ENCODE measurements at places on chromosomes 1 and 21. TPM values are rescaled to one million over a fixed set of nuclear protein-coding genes. Genes with fewer than 3 reads are reported as not detected.

GRCh38 chr1:59367301-59368007 is 70.6 kb downstream of the FGGY start:
- no peaks in the 10 kb centered on the region for H3K4me1 ChIP-seq
- no peaks in the 10 kb centered on the region for H3K27me3 ChIP-seq
- H3K36me3 ChIP-seq = no peaks in the 10 kb centered on the region
- peak overlapping the region; percentile 64 for H3K27ac ChIP-seq

DNA sequence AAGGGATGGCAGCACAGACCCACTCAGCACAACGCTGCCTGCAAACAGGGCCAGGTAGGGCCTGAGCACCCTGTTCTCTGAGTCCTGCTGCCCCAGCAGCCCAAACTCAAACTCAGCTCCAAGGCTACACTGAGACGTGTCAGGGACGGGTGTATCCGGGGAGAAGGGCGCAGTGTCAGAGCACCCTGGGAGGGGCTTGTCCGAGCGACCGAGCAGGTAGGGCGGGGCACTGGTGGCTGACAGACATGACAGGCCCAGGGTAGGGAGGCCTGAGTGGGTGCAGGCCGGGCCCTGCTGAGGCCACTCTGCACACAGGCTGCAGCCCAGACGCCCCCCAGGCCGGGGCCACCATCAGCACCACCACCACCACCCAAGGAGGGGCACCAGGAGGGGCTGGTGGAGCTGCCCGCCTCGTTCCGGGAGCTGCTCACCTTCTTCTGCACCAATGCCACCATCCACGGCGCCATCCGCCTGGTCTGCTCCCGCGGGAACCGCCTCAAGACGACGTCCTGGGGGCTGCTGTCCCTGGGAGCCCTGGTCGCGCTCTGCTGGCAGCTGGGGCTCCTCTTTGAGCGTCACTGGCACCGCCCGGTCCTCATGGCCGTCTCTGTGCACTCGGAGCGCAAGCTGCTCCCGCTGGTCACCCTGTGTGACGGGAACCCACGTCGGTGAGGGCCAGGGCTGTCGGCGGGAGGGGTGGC is 5.5 kb downstream of the SCNN1D start:
- no peaks in the 10 kb centered on the region for H3K36me3 ChIP-seq
- no peaks in the 10 kb centered on the region for H3K27me3 ChIP-seq
- DNase-seq = no peak
- no peak overlapping the region for H3K4me3 ChIP-seq

- DNase-seq = no peak
- H3K4me1 ChIP-seq = peaks cover 68% of the 10 kb centered on the region
- H3K27ac ChIP-seq = no peak overlapping the region
- no peak overlapping the region for H3K4me3 ChIP-seq
- H3K36me3 ChIP-seq = no peaks in the 10 kb centered on the region
These were observed 72.2 kb downstream of the MRPL37 start for GRCh38 chr1:54272134-54272533.

DNA sequence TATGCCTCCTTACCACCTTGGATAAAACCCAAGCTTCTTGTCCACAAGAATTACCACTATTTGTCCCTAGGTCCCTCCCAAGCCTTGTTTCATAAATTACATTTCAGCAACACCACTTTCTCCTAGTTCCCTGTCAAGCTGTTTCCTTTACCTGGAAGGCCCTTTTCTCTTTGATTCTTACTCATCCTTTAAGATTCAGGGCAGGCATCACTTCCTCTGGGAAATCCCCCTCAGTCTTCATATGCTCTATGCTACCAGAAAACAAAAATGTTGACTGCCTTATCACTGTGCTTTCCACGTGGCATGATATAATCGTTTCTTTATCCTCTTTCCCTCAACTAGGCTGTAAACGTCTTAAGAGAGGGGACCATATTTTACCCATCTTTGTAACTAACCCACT is 102.7 kb downstream of the LYST start:
- H3K27ac ChIP-seq = no peak overlapping the region
- H3K36me3 ChIP-seq = peaks cover 19% of the 10 kb centered on the region
- DNase-seq = no peak
- H3K27me3 ChIP-seq = no peaks in the 10 kb centered on the region

DNA sequence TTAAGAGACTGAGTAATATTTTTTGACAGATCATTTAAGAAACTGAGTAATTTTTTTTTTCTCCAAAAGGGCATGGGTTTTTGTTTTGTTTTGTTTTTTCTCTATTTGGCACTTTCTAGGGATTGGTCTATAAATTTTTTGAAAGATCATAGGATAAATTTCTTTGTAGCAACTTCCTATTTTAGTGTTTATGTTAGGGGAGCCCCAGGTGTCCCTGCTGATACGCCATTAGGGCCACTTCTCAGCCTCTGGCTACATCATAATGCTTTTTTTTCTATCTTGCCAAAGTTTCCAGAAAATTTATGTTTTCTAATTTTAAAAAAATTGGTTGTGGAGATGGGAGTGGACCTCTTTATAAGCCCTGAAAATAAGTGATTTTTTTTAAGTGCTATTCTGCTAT is 2.6 kb downstream of the GABPA start:
- H3K27ac ChIP-seq = peak overlapping the region; percentile 100
- H3K27me3 ChIP-seq = no peaks in the 10 kb centered on the region
- peaks cover 34% of the 10 kb centered on the region for H3K4me1 ChIP-seq
- H3K36me3 ChIP-seq = no peaks in the 10 kb centered on the region
- no peak for DNase-seq
- H3K4me3 ChIP-seq = no peak overlapping the region

- H3K27me3 ChIP-seq = no peaks in the 10 kb centered on the region
- H3K4me3 ChIP-seq = no peak overlapping the region
- H3K36me3 ChIP-seq = no peaks in the 10 kb centered on the region
- H3K4me1 ChIP-seq = no peaks in the 10 kb centered on the region
- DNase-seq = no peak
These were observed 12.6 kb upstream of the EDN2 start for GRCh38 chr1:41497056-41497440.

Gene PADI4
- 0.31 TPM for total RNA-seq

DNA sequence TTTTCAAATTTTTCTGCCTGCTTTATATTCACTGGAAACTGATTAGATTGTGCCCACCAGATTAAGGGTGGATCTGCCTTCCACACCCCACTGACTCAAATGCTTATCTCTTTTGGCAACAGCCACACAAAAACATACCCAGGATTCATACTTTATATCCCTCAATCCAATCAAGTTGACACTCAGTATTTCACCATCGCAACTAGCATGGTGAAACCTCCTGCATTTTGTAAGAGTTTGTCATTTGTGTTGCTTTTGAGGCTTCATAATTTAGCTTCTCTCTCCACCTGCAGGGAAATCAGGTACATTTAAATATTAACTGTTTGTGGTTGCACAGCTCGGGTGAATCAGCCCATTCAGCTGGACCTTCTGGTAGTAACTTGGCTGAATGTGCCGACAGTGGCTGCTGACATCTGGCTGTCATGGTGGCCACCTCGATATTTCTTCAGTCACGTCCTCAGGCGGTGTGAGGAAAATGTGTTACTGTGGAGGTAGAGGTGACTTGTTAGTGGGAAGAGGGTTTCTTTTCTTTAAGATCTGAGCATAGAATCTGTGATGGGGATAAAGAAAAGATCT is 224.0 kb downstream of the PTBP2 start:
- H3K27me3 ChIP-seq = no peaks in the 10 kb centered on the region
- no peak overlapping the region for H3K4me3 ChIP-seq
- no peak for DNase-seq
- H3K4me1 ChIP-seq = no peaks in the 10 kb centered on the region

DNA sequence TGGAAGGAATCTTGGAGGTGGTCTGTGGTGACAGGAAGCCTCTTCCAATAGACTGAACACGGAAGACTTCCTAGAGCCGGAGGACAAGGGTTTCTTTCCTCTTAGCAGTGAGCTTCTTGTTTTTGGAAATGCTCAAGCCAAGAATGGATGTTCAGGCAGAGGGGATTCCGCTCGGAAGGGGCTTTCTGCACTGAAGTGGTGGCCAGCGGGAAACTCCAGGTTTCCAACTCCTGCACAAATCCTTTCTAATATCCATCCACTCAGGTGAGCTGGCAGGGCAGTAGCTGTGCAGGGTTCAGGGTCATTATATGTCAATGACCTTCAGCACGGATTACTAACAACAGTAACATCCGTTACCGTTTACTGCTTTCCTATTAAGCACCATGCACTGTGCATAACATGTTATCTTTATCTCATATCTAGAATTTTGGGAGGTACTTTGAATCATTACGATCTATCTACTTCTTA is 573 bp upstream of the CPT2 start:
- no peak for DNase-seq
- no peaks in the 10 kb centered on the region for H3K36me3 ChIP-seq
- H3K27ac ChIP-seq = peak overlapping the region; percentile 98
- H3K4me1 ChIP-seq = no peaks in the 10 kb centered on the region
- peak overlapping the region; percentile 97 for H3K4me3 ChIP-seq

Gene SMPDL3B
- 6.7 TPM for total RNA-seq

Gene DMAP1
- total RNA-seq = 32.1 TPM

Gene MKNK1
- total RNA-seq = 25.0 TPM

Gene TFF2
- total RNA-seq = not detected

DNA sequence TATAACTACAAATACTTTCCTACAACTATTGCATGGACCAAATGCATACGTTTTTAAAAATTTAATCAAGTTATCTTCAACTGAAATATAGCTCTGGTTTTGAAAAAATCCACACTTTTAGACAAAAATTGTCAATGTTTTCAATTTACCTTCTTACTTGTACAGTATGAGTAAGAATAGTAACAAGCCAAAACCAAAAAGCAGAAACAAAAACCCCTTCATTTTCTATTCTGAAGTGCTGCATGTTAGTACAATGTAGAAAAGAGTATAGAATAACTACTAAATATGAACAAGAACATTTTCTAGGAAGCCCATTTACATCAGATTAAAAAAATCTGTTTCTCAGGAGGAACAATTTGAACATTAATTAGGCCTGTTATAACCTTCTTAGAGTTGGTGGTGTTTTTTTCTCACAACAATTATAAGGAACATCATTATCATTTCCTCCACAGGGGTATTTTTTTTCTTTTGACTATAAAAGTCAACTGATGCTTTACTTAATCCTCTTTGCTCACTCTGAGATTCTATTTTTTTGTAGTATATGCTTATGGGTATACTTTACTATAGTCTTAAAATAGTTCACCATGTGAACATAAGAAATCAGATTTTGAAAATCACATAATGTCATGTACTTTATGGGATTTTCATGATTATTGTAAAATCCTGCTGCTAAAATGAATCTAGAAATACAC is 475.4 kb downstream of the PTBP2 start:
- H3K4me1 ChIP-seq = no peaks in the 10 kb centered on the region
- no peak overlapping the region for H3K27ac ChIP-seq
- no peak for DNase-seq
- H3K4me3 ChIP-seq = no peak overlapping the region

Gene DSCAM
- not detected for total RNA-seq

DNA sequence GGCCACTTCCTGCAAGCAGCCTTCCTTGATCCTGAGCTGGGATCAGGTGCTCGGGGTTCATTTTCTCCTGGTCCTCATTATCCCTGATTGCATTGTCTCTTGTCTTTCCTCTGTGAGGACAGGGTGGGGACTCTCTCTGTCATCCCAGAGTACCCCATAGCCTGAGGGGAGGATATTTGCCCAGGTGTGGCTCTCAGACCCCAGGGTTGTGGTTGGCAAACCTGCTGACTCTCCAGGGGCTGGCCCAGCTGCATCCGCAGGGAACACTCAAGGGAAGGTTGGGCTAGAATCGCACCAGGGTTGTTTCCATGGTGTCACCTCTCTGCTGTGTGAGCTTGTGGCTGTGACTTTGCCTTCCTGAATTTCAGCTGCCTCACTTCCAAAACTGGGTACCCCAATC is 276.8 kb upstream of the C1orf174 start:
- H3K4me1 ChIP-seq = no peaks in the 10 kb centered on the region
- no peak overlapping the region for H3K4me3 ChIP-seq
- DNase-seq = peak; percentile 30

GRCh38 chr21:17389311-17389710 is 123.5 kb upstream of the CXADR start:
- no peaks in the 10 kb centered on the region for H3K4me1 ChIP-seq
- no peak overlapping the region for H3K27ac ChIP-seq
- DNase-seq = no peak
- no peaks in the 10 kb centered on the region for H3K27me3 ChIP-seq
- H3K4me3 ChIP-seq = no peak overlapping the region

- no peak overlapping the region for H3K27ac ChIP-seq
- no peaks in the 10 kb centered on the region for H3K27me3 ChIP-seq
- H3K4me3 ChIP-seq = no peak overlapping the region
- DNase-seq = no peak
These were observed 17.9 kb downstream of the KRTAP10-1 start for GRCh38 chr21:44521928-44522752.

Gene OR2T2
- not detected for total RNA-seq

Gene PLXNA2
- total RNA-seq = 10.8 TPM

- no peaks in the 10 kb centered on the region for H3K36me3 ChIP-seq
- no peaks in the 10 kb centered on the region for H3K27me3 ChIP-seq
- H3K4me3 ChIP-seq = no peak overlapping the region
- H3K27ac ChIP-seq = no peak overlapping the region
These were observed 59.1 kb downstream of the EIF4G3 start for GRCh38 chr1:21117597-21118001.

GRCh38 chr21:26007951-26008498 is 162.5 kb downstream of the APP start:
- no peaks in the 10 kb centered on the region for H3K36me3 ChIP-seq
- no peak for DNase-seq
- H3K27ac ChIP-seq = peak overlapping the region; percentile 35
- no peaks in the 10 kb centered on the region for H3K4me1 ChIP-seq
- H3K4me3 ChIP-seq = no peak overlapping the region

GRCh38 chr1:224784265-224785039 is 145.0 kb upstream of the DNAH14 start:
- no peaks in the 10 kb centered on the region for H3K4me1 ChIP-seq
- H3K4me3 ChIP-seq = no peak overlapping the region
- no peaks in the 10 kb centered on the region for H3K27me3 ChIP-seq
- no peaks in the 10 kb centered on the region for H3K36me3 ChIP-seq
- H3K27ac ChIP-seq = no peak overlapping the region
- DNase-seq = no peak

DNA sequence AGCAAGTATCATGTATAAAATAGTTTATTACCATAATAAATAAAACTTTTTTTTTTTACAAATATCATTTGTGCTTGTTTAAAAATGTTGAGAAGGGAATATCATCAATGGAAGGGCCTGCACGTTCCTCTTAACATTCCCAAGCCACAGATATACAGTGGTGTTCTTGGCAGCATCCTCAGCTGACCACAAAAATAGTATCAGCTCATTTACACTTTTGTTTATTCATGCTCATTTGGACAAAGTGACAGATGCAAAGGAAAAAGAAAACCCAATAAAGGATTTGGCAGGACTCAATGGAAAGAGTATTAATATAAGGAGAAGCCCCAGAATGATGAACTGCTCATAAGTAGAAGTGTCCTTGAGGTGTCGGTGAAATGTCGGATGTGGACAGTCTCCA is 349.6 kb downstream of the HHAT start:
- H3K36me3 ChIP-seq = no peaks in the 10 kb centered on the region
- no peaks in the 10 kb centered on the region for H3K27me3 ChIP-seq
- H3K4me3 ChIP-seq = no peak overlapping the region
- H3K27ac ChIP-seq = no peak overlapping the region
- no peaks in the 10 kb centered on the region for H3K4me1 ChIP-seq

Gene DONSON
- 3.3 TPM for total RNA-seq

Gene GJA9
- total RNA-seq = not detected

GRCh38 chr1:20696397-20697333 is 21.1 kb downstream of the KIF17 start:
- peak; percentile 87 for DNase-seq
- peak overlapping the region; percentile 60 for H3K4me3 ChIP-seq
- no peaks in the 10 kb centered on the region for H3K36me3 ChIP-seq

GRCh38 chr1:195766709-195767108 is 841.5 kb downstream of the KCNT2 start:
- H3K27ac ChIP-seq = no peak overlapping the region
- no peaks in the 10 kb centered on the region for H3K4me1 ChIP-seq
- H3K27me3 ChIP-seq = no peaks in the 10 kb centered on the region
- H3K36me3 ChIP-seq = no peaks in the 10 kb centered on the region
- DNase-seq = no peak

- no peaks in the 10 kb centered on the region for H3K36me3 ChIP-seq
- no peaks in the 10 kb centered on the region for H3K4me1 ChIP-seq
These were observed 121.4 kb upstream of the ZBTB40 start for GRCh38 chr1:22330092-22330759.

Data from right atrium auricular region (tissue), 2 donors.